ENCODE measurements at places on chromosomes 12 and 14.

GRCh38 chr12:122547330-122547729 is 20.3 kb downstream of the KNTC1 start:
- DNase-seq, result no peak

DNA sequence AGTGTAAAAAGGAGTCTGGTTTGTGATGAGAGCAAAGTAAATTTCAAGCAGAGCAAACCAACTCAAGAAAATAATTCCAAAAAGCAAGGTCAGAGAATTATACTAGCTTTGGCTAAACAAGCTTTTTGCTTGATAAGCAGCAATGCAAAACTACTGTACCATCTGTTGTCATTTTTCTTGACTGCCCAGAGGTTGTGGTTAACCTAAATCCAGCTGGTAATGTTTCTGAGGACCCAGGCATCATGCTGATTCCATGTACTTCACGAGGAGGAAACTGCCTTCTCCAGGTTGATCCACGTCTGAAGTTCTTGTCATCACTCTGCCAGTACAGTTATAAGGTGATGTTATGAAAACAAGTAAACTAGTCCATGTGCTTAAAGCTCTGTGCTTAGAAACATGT is 185.2 kb downstream of the ACSS3 start:
- DNase-seq, result no peak

GRCh38 chr12:31629756-31630732 is 29.4 kb upstream of the ETFBKMT start:
- DNase-seq, result no peak

DNA sequence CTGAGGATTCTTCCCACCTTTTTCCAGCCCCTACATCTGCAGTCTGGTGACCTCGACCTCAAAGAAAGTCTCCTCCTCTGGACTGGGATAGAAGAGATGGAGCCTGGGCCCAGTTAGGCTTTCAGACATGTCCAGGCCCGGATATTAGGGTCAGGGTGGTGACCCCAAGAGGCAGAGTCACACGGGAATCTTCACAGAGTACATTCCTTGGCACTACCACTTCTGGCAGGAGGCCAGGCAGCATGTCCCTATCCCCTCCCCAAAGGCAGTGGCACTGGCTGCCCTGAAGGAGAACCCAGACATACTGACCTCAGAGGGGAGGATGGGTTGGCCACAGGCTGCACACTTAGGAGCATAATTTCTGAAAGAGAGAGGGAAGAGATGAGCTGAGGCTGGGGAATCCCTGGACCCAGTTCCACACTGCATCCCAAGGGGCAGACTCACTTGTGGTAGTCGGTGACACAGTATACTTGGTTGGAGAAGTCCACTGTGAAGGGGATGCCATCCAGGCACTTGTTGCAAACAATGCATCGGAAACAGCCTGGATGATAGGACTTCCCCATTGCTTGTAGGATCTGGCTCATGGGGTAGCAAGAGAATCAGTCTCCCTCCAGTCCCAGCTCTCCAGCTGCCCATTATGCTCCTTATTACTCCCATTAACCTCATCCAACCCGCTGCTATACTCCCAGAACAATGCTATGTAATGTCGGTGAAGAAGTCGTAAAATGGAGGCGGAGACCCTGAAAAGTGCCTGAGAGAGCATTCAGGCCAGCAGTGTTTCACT is 7.6 kb downstream of the AJUBA start:
- no peak for DNase-seq

DNA sequence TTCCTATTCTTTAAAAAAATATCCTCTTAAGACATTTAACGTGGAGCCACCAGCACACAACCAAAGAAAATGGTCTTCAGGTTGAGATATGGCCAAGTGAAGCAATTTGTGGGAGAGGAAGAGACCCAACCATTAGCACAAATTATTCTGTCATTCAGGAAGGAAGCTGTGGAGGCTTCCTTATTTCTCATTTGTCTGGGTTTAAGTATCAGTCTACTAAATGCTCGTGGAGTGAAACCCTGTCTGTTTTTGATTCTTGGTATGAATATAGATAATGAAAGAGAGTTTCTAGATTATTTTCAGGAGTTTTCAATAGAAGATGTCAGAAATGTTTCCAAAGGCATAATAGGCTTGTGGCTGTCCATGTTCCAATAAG is 125.1 kb downstream of the GPR65 start:
- DNase-seq, result no peak

DNA sequence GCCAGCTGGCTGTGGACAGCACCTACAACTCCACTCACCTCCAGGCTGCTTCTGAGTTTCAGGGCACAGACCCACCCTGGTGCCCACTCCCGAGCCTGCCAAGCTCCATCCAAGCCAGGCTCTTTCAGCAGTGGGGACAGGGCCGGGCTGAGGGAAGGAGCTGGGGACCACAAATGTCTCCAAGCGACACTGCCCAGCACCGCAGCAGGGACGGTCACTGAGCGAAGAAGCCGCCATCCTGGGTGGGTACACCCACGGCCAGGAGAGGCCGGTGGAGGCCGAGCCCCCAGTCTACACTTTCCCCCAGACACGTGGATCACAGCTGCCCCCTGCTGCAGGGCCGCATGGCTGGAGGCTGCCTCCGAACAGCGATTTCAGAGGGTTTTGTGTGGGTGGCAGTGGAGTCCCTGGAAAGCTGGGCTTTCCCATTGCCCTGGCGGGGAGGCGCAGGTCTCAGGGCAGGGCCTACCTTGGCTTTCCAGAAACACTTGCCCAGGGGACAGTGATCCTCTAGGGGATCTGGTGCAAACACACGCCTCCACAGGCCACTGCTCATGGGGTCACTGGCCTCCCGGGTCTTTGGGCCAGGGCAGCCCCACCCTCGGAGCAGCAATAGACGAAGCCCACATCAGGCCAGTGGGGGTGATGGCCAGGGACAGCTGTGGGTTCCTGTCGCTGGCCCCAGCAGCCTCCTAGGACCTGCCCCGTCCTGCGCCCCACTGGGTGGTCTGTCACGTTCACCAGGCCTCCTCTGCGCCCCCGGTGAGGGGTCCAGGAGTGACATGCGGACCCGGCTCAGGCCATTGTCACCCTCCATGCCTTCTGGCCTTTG is 1.2 kb upstream of the GPR132 start:
- DNase-seq, result no peak

DNA sequence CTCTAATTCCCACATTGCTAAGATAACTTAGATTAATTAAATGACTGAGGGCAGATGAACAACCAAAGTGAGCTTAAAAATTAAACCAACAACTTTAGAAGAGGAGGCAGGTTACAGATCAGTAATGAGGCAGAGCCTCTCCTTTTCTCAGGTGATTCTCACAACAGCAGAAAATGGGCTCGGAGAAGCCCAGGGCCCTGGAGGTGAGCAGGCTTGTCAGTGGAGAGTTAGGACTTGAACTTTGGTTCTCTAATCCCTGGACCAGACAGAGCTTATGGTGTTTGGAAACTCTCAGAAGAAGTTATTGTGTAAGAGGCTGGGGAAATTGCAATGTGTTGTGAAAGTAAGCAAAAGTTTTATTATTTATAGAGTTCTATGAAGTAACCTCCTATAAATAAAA is 2.8 kb downstream of the TRHDE start:
- DNase-seq, result no peak

DNA sequence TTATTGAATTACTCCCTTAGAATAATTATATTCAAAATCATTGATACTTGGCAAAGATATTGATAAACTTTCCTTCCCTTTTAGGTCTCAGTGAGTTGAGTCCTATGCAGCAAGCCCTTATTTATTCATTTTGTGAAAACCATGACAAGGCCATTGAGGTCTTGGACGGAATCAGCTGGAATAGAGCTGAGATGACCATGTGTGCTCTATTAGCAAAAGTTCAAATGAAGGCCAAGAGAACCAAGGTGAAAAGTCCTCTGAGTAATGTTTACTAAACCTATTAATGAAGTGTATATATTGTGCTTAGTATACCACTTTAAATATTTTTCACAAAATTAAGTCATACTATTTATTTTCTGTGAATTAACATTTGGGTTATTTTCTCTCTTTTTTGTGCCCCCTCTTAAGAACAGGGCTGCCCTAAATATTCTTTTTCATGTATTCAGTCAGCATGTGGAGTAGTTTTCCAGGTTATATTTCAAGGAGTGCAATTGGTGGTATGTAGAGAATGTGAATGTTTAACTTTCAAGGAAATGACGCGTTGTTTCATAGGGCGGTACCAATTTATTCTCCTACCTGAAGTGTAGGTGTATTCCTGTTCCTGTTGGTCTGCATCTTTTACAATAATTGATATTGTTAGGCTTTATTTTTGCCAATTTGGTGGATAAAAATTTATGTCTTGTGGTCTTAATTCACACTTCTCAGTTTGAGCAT is 201.4 kb downstream of the TTC6 start:
- no peak for DNase-seq

DNA sequence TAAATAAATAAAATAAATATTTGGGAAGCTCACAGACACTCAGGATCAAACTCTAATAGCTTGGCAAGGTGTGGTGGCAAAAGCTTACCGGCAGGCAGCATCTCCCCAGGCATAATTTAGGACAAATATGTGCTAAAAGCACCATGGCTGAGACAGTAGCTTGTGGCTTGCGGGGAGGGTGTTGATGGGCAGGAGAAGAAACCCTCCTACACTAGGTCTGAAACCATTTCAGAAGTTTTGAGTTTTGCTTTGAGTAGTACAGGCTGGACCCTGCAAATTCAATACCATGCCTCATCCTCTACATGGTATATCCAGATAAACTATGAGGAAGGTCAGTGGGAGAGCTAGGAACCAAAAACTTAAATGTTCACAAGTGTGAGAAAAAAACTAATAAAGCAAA is 33.1 kb downstream of the MAP3K9 start:
- DNase-seq, result no peak

GRCh38 chr12:57135527-57136326 is 7.4 kb downstream of the LRP1 start:
- no peak for DNase-seq

- no peak for DNase-seq
These were observed 146.6 kb upstream of the FSCB start for GRCh38 chr14:44653641-44654040.

DNA sequence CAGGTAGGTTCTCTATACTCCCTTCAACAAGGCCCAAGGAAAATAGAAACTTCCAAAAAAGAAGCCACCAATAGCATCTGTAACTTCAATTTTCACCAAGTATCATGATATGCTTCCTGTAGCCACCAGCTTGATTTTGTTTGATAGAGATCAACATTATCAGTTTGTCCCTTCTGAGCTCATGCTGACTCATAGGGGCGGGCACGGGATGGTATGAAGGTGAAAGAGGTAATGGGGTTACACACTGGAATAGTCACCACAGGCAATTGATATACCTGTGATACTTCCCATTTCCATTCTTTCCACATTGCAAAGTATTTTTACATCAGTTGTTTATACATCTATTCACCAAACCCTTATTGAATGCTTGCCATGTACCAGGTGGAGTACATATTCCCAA is 134.1 kb downstream of the KCNA5 start:
- DNase-seq, result no peak

- no peak for DNase-seq
These were observed 323.3 kb upstream of the TMEM132C start for GRCh38 chr12:127943481-127944210.

DNA sequence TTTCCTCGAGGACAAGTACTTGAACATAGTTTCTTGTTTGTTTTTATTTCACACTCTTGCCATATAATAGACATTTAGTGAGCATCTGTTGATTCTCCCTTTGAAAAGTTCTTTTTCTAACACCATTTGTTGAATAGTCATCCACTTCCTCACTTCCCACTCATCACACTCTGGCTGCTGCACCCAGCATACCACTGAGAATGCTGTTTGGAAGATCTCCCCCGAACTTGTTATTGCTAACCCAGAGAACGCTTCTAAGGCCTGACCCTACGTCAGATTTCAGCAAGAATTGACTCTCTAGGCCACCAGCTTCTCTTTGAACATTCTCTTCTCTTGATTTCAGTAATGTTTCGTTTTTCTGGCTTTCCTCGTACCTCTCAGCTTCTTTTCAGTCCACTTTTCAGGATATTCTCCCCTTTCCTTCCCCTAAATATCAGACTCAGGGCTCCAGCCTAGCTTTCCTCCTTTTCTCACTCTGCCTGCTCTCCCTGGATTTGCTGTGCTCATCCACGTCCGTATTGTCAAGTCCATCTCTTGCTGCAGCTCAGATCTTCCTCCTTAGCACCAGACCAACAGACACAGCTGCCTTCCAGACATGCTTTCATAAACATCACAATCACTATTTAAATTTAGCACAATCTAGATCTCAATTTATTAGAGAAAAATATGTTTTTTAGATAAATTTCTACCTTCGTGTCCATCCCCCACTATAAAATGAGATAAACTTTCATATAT is 94.0 kb upstream of the SLC38A4 start:
- DNase-seq, result no peak

GRCh38 chr12:104121001-104121400 is 17.0 kb downstream of the NFYB start:
- DNase-seq, result no peak

DNA sequence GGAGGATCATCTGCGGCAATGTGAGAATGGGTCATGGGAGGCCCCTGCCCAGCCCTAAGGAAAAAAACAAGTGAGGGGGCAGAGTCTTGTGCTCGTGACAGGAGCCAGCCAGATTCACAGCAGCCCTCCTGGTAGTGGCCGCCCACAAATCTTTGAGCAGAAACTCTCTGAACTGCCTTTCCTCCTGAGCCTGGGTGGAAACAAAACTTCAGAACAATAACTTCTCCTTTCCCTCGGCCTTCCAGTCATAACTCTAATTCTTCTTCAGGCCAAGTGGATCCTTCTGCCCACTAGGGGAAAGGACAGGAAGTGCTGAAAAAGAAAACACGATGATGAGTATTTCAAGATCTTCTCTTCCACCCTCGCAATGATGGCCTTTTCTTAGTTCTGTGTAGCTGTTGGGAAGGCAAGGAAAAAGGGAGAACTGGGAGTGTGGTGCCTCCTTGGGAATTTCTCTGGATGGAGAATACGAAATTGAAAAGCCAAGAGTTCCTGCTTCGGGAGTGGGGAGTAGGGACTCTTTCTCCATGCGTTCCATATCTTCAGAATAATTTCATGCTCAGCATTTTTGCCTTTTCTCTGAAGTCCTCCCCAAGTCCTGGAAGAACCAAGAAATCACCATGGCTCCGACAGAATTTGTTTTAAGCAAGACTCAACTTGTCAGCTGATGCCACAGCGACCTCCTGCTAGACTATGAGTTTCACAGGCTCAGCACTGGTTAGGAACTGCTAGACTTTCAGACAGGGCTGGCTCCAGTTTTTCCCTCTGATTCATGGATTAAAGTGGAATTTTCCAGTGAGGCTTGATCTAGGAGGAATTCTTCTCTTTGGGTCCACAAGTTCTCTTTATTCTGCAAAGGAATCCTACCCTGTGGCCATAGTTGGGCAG is 188.9 kb downstream of the CAND1 start:
- DNase-seq, result no peak

DNA sequence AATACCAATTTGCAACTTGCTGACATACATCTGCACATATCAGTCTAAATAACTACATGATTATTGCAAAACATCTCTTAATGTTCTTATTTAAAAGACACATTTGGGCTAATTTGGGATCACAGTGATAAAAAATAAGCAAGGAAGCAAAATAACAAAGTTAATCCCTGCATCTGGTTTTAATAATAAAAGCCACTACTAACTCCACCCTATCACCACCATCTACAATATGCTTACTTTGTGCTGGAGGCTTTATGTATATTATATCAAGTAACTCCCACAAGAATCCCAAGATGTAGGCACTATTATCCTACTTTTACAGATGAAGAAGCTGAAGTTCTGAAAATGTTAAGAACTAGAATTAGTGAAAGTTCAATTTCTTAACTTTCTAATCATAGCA is 45.7 kb downstream of the TAOK3 start:
- no peak for DNase-seq

- no peak for DNase-seq
These were observed 925 bp upstream of the GLI1 start for GRCh38 chr12:57458665-57459054.

GRCh38 chr14:92447416-92448197 is 66.0 kb upstream of the RIN3 start:
- no peak for DNase-seq
